ENCODE measurements at places on chromosomes 6 and 20. TPM values are rescaled to one million over a fixed set of nuclear protein-coding genes. Genes with fewer than 3 reads are reported as not detected.

DNA sequence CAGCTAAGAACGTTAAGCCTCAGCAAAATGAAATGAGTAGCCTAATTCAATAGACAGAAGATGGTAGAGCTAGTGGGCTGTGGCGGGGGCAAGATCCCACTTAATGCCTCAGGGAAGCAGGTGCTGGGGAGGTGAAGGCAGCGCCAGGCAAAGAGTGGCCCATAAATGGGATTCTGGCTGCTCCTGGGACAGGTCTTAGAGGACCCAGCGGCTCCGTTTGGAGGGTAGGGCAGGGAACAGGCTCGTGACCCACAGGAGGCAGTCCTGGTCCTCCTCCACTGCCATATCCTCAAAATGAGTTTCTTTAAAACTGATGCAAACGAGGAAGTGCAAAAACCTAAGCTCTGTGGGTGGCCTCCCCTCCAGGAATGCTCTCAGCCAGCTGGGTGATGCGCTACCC is 32.7 kb downstream of the SAYSD1 start:
- no peak for DNase-seq

The GSTA4 gene
- total RNA-seq: 9.4 TPM

The SOX18 gene
- 30.5 TPM for total RNA-seq

The TASP1 gene
- total RNA-seq: 5.5 TPM

The HSPA12B gene
- total RNA-seq: 12.5 TPM

GRCh38 chr20:37990571-37991151 is 42.6 kb downstream of the TTI1 start:
- DNase-seq: peak; percentile 71
